Skeletal muscle tissue (tissue), 5 donors: ENCODE measurements at places on chromosomes 11 and 22. TPM values are rescaled to one million over a fixed set of nuclear protein-coding genes. Genes with fewer than 3 reads are reported as not detected.

Gene CCS
- 27.7 TPM for total RNA-seq

Gene INSC
- total RNA-seq = 4.2 TPM

Gene CCDC89
- total RNA-seq = 1.0 TPM

Gene TENM4
- total RNA-seq = 18.3 TPM

Gene KCNJ1
- total RNA-seq = not detected

Gene MS4A4E
- not detected for total RNA-seq

Gene TBC1D22A
- 6.8 TPM for total RNA-seq

Gene HBE1
- total RNA-seq = 84.0 TPM

Gene ACR
- 0.52 TPM for total RNA-seq

Gene RHOD
- total RNA-seq = 7.8 TPM

Gene POU2F3
- not detected for total RNA-seq

Gene OR6T1
- not detected for total RNA-seq

Gene ZNF408
- total RNA-seq = 5.7 TPM

Gene EIF3F
- total RNA-seq = 283 TPM

Gene OR51A7
- not detected for total RNA-seq

Gene KRTAP5-8
- not detected for total RNA-seq

Gene PGA5
- not detected for total RNA-seq
